ENCODE measurements at places on chromosomes 2 and 18. TPM values are rescaled to one million over a fixed set of nuclear protein-coding genes. Genes with fewer than 3 reads are reported as not detected.

GRCh38 chr18:3623769-3624545 is 174.0 kb downstream of the TGIF1 start:
- DNase-seq, result peak; percentile 61
- no peaks in the 10 kb centered on the region for H3K4me1 ChIP-seq
- H3K27ac ChIP-seq, result peak overlapping the region; percentile 75
- no peaks in the 10 kb centered on the region for H3K36me3 ChIP-seq
- no peak overlapping the region for H3K4me3 ChIP-seq

DNA sequence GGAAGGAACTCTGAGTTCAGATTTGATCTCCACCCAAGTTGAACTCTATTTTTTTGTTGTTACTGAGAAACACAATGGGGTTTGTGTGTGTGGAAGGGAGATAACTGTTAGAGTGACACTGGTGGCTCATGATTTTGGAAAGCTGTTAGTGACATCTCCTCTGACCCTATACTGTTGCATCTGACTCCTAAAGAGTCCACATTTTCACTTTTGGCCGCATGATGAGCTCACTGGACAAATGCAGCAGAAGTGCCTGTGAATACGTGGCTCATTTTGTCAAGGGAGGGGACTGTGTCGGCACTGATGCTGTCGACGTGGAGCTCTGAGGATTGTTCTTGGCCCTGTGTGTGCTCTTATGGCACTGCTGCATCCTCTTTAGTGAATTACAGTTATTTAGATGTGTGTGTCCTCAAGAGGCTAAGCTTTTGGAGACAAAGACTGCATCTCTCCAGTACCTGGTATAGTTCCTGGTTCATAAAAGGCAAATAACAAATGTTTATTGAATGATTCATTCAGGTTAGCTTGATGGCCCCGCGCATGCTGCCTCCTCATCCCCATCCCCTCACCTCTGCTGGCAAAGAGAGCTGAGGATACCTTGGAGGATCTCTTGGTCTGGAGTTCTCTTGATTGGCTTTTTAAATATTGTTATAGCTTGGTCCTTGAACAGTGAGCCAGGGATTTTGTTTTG is 135.4 kb downstream of the PHLPP1 start:
- DNase-seq, result no peak
- H3K4me3 ChIP-seq, result no peak overlapping the region
- H3K4me1 ChIP-seq, result no peaks in the 10 kb centered on the region

- no peak for DNase-seq
- no peaks in the 10 kb centered on the region for H3K36me3 ChIP-seq
- no peaks in the 10 kb centered on the region for H3K4me1 ChIP-seq
- H3K27me3 ChIP-seq, result no peaks in the 10 kb centered on the region
- no peak overlapping the region for H3K4me3 ChIP-seq
Measured at GRCh38 chr2:127479219-127479825, 47.0 kb downstream of the IWS1 start.

Gene NPHP1
- 9.4 TPM for total RNA-seq

Gene LIPG
- not detected for total RNA-seq

Gene EGR4
- total RNA-seq, result not detected

Gene GALNT3
- total RNA-seq, result not detected

DNA sequence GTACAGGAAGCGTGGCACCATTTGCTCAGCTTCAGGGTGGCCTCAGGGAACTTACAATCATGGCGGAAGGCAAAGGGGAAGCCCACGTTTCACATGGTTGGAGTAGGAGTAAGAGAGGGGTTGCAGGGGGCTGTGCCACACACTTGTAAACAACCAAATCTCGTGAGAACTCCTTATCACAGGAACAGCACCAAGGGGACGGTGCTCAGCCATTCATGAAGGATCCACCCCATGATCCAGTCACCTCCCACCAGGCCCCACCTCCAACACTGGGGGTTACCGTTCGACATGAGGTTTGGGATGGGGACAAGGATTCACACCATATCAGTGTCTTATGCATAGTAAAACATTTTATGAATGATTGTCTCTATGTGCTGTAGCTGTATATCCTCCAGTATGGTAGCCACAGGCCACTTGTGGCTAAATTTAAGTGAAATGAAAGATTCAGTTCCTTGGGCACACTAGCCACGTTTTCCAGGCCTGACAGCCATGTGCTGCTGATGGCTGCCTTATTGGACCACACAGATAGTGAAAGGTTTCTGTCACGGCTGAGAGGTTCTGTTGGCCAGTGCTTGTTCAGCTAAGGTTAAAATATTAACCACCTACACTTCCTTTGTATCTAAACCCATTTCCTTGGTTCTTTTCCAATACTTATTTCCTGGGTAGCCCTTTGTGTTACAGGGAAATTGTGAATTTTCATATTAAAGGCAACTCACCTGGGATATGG is 77.3 kb downstream of the AGAP1 start:
- no peak for DNase-seq
- no peaks in the 10 kb centered on the region for H3K4me1 ChIP-seq
- no peak overlapping the region for H3K27ac ChIP-seq
- no peak overlapping the region for H3K4me3 ChIP-seq
- H3K36me3 ChIP-seq, result no peaks in the 10 kb centered on the region

DNA sequence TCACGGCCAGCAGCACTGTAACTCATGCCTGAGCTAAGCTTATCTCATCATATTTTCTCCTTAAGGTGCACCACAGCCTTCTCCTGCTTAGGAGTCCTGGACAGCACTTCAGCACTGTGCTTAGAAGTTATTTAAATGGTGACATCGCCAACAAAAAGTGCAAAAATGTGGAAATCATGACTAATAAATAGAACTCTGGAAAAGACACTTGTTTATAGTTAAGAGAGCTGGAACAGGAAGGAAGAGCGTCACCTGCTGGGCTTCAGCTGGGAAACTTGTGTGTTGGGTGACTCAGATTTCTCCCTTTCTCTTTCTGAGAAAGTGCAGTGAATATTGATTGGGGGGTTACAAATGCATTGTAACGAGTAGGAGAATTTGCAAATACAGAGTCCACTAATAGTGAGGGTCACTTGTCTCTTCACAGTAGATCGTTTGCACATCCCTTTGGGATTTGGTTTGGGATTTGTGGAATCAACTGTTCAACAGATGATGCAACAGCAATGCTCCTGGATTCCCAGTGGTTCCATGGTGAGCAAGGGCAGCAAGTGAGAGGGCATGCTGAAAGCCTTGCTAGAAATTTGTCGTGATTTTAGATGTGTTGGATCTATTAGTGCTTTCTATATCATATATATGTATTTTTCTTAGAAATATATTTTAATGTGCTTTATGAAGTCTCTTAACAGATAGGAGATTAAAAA is 84.2 kb downstream of the DOK6 start:
- H3K36me3 ChIP-seq, result no peaks in the 10 kb centered on the region
- H3K27ac ChIP-seq, result no peak overlapping the region
- H3K4me1 ChIP-seq, result no peaks in the 10 kb centered on the region
- H3K27me3 ChIP-seq, result no peaks in the 10 kb centered on the region
- no peak for DNase-seq

Gene OTX1
- not detected for total RNA-seq

DNA sequence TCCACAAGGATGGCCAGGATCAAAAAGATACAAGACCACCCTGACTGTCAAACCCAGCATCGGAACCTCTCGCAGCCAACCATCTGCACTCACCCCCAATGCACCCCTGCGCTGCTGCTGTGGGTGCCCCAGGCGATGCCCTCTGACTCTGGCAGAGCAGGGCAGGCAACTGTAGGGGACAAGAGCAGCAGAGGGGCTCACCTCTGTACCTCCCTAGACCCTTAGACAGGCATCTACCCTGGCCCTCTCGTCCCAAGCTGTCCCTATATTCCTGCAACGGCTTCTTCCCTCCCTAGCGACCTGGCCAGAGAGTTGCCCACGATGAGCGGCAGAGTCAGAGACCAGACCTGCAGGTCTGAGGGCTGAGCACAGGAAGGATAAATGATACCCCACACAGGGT is 128.2 kb downstream of the HDAC4 start:
- no peaks in the 10 kb centered on the region for H3K36me3 ChIP-seq
- no peak overlapping the region for H3K27ac ChIP-seq
- no peak overlapping the region for H3K4me3 ChIP-seq
- no peak for DNase-seq

- no peak overlapping the region for H3K27ac ChIP-seq
- DNase-seq, result no peak
- H3K4me3 ChIP-seq, result no peak overlapping the region
- H3K36me3 ChIP-seq, result no peaks in the 10 kb centered on the region
- H3K4me1 ChIP-seq, result no peaks in the 10 kb centered on the region
Measured at GRCh38 chr18:75183524-75183923, 25.4 kb downstream of the PTGR3 start.

All from uterus (tissue), 4 donors.